HL-60 (cell line): ENCODE measurements at places on chromosomes 6 and 20.

GRCh38 chr6:37256692-37257319 is 766 bp upstream of the TBC1D22B start:
- no peak for DNase-seq

DNA sequence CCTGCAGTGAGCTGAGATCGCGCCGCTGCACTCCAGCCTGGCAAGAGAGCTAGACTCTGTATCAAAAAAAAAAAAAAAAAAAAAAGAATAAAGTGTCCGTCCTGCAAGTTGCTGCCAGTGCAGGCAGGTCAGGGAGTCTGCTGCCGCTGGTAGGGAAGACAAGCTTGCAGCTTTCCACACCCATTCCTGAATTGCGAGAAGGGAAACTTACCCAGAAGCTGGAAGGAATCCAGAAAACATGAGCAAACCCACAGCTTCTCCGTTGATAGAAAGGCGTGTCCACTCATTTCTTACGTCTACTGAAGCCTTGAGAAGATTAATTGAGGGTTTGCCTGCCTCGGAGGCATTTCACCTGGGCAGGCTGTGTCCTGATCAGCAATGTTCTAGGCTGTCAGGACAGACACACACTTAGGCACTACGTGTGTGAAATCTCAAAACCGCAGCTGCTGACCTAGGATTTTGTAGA is 61.6 kb upstream of the DSP start:
- no peak for DNase-seq

- DNase-seq, result no peak
These were observed 212.5 kb upstream of the ECI2 start for GRCh38 chr6:4347877-4348276.

GRCh38 chr6:22925920-22926789 is 356.8 kb downstream of the HDGFL1 start:
- no peak for DNase-seq

- no peak for DNase-seq
These were observed 413.7 kb downstream of the QKI start for GRCh38 chr6:163828038-163828795.

DNA sequence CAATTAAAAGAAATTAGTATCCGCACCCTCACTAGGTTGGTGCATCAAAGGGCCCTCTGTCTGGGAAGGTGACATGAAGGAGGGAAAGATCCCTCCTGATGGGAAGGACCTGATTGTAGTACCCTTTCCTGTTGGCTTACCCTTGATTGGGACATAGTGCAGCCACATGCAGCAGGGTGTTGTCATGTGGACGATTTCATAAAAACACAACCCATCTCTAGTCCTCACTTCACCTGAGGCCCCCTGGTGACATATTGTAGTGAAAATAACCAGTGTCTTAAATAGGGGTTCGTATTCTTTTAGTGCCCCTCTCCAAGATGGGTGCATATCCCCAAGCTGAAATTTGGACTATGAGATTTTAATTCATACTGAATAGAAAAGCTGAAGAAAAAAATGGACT is 97.3 kb downstream of the SLX4IP start:
- DNase-seq, result peak; percentile 64

- peak; percentile 64 for DNase-seq
These were observed 42.5 kb downstream of the EIF2S2 start for GRCh38 chr20:34069341-34070078.

GRCh38 chr6:37083243-37084138 is 78.0 kb downstream of the FGD2 start:
- DNase-seq, result peak; percentile 95

GRCh38 chr6:149995971-149996370 is 29.4 kb downstream of the RAET1L start:
- no peak for DNase-seq

GRCh38 chr20:3842348-3842930 is 4.2 kb upstream of the MAVS start:
- no peak for DNase-seq

DNA sequence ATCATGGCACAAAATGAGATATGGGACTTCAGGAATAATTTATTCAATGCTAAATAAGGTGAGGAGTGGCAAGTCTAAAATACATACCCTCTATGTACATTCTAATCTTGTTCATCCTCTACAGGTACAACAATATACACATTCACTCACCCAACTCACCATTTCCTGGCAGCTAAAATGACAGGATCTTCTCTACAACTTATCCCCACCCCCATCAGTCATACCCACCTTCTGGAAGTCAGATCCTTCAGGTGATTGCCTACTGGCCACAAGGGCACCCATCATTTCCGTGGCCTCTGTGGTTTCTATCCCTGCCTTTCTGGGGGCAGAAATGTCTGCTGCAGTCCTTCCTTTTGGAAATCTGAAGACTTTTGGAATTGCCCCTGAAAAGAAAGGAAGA is 22.8 kb upstream of the CRIP3 start:
- DNase-seq, result no peak

DNA sequence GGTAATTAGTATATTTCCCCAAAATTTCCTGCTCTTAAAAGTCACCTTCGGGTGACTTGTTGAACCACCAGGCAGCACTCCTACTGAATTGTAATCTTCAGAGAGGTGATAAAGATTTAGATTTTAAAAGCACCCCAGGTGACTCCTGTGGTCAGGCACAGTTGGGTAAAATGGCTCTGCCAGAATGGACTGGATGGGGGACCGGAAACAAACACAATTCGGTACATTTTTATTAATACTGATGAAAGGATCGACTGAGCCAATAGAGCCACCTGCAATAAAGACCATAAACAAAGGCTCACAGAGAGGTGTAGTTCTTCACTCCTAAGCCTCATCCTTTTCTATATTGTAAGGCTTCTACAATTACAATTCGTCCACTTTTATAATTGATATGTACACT is 19.6 kb upstream of the FAM83C start:
- no peak for DNase-seq

DNA sequence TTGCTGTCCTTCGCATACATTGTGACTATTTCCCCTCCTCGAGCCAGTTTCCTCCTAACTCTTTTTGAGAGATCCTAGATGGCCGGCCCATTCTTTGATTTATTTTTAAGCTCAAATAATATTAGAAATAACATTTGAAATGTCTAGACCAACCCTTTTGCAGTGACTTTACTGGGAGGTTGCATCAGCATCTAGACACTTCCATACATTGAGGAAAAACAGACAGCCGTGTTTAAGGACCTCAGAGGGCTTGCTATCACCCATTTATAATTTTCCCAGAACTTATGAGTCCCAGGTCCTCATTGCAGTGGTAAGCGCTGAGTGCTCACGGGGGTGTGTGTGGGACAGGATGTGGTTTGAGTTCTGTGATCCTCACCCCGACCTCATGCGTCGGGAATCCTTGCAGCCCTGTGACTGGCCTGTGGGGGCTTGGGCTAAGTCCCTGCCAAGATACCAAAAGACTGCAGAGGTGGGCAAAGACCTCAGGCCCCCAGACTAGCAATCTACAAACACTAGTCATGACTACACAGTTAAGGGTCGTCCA is at the start of gene GPX5:
TSS of gene GPX5 (plus strand) at position 386 of the 544 bp plus-strand sequence. CDS start at position 519, 133 bp downstream.
- DNase-seq, result no peak

DNA sequence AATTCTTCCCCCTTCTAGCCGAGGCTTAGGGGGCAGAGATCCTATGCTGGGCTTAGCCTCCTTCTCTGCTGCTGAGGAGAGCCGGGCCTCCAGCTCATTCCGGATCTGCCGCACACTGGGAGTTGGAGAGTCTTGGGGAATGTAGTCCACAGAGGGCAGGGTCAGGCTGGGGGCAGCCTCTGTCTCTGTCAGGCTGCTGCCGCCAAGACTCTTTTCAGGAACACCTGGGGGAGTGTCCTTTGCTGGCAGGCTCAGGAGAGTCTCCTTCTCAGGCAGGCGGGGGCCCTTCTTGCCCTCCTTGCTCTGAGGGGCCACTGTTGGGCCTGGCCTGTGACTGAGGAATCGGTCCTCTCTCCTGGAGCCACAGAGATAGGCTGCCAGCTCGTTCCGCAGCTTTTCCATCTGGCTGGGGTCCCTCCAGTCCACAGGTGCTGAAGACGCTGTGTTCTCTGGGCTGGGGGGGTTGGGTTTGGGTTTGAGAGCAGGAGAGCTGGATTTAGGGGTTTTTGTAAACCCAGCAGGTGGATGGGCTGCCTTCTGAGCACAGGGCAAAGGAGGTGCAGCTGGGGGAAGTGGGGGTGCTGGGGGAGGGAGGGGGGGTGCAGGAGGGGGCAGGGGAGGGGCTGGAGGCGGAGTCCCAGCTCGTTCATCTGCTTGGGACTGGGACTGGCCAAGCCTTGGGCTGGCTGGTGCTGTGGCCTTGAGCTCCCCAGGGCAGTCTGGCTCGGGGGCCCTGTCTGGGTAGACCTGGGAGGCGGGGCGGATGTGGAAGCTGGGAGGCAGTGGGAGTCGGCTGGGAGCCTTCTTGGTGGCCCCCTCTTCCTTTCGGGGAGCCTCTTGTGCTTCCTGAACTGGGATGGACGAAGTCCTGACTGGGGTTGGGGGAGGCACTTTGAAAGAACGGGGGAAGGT is 36.1 kb downstream of the C6orf132 start:
- no peak for DNase-seq

GRCh38 chr6:169799474-169799926 is 48.1 kb downstream of the ERMARD start:
- no peak for DNase-seq

- peak; percentile 25 for DNase-seq
These were observed 34.6 kb downstream of the HDAC2 start for GRCh38 chr6:113936093-113936934.

DNA sequence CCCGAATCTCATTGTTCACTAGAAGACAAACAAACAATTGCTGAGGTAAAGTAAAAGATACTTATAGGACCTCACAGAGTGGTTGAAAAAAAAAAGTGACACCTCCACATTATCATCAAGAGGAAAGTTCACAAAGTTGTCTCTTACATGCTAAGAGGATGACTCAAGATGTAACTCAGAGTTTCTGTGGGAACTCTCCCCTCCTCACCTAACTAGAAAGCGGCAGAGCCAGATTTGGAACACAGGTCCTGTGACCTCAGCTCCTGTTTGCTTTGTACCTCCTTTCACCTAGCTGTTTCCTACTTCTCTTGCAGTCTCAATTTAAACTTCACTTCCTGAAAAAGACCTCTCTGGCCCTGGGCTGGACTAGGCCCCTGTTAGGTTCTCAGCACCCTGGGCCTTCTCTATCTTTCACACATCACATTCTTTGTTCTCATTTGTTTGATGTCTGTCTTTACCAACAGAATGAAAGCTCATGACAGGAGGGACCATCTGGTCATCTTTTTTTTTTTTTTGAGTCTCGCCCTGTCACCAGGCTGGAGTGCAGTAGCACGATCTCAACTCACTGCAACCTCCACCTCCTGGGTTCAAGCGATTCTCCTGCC is 60.8 kb downstream of the CD24 start:
- DNase-seq, result no peak

DNA sequence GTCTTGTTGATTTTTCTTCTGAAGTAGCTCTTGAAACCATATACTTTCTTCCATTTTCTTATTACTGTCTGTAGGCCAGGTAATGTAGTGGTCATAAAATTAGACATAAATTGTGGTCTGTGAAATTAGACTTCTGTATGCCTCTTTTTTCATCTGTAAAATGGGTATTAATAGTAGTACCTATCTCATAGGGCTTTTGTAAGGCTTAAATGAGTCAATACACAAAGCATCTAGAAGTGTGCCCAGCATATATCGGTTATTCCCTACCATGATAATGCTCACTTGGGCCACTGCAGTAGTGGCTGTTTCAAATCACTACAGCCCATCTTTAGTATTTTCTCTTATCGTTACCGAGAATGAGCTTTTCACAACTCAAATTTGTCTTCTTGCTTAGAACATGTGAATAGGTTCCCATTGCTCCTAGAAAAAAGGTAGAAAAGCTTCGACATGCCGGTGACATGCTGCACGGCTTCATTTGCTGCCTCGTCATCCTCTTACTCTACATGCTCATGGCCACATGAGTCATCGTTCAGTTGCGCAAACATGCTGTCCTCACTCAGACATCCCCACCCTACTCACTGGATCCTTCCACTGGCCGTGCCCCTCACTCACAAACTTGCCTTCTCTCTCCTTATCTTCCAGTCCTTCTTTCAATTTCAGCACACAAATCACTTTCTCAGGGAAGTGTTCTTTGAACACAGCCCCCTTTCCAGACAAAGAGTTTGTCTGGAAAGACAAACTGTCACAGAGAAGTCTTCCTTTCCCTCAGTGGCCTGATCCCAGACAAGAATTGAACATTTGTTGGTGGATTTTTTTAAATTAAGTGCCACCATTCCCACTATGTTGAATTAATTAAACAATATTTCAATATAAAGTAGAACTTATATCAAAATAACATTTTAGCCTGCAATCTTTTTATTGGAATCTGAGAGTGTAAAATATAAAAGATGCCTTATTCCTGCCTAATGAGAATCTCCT is 32.2 kb upstream of the ERVFRD-1 start:
- peak; percentile 96 for DNase-seq

DNA sequence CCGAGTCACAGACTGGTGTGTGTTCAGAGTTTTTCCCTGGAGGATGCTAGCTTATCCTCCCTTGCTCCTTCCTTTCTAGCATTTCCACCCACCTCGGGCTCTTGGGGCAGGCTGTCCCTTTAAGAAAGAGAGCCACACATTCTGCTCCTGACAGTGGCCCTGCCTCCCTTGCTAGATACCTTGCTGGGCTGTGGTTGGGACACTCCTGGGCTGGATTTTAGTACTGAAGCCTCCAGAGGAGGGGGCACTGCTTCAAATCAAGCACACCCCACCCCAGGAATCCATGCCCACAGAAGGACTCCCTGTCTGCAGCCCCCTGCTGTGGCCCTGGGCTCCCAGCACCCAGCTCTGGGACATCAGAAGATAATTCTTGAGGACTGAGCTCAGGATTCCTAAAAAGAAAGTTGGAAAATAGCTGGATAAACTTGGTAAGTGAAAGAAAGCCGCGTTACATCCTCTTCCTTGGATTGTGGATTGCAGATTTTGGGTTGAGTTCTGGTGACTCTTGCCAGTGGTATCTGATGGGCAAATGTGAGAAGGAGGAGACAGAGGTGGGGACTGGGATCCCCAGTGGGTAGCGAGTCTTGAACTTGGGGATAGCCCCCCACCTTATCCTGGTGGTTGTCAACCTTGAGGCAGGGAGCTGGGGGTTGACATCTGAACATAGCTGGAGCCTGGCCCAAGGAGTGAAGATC is 29.0 kb downstream of the DAAM2 start:
- DNase-seq, result no peak

GRCh38 chr6:16712255-16712930 is 48.9 kb downstream of the ATXN1 start:
- no peak for DNase-seq

DNA sequence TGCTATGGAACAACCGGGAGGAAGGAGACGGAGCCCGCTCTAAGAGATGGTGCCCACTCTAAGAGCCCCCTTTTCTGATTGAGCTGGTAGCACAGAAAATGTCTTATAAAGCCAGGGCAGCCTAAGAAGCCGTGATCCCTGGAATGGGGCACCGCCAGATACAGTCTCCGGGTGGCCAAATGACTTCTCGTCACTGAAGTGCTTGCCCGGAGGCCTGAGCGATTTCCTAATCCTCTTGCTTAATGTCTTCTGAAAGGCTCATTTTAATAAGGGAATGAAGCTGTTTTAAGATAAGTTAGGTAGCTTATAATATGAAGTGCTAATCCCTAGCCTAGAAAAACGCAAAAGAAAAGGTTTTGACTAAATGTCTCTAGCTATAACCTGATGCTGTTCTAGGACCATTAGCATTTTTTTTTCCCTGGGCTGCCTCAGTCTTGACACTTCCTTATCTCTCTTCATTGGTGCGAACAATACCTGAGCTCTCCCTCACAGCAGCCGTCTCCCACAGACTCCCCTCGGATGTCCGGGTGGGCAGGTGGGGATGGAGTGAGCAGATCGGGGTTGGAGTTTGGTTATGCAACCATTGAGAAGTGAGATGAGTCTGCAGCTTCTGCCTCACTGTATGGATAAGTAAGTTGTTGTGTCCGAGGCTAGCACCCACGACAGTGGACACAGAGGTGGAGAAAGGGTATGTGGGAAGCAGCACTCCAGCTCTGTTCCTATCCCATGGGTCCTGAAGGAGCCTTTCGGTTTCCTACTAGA is 559.4 kb upstream of the AGPAT4 start:
- no peak for DNase-seq

- DNase-seq, result no peak
These were observed 729.1 kb upstream of the HS3ST5 start for GRCh38 chr6:115071962-115072361.
